ENCODE measurements at places on chromosomes 7 and 10.

- no peak for DNase-seq
These were observed 384.1 kb downstream of the GATA3 start for GRCh38 chr10:8438603-8439002.

DNA sequence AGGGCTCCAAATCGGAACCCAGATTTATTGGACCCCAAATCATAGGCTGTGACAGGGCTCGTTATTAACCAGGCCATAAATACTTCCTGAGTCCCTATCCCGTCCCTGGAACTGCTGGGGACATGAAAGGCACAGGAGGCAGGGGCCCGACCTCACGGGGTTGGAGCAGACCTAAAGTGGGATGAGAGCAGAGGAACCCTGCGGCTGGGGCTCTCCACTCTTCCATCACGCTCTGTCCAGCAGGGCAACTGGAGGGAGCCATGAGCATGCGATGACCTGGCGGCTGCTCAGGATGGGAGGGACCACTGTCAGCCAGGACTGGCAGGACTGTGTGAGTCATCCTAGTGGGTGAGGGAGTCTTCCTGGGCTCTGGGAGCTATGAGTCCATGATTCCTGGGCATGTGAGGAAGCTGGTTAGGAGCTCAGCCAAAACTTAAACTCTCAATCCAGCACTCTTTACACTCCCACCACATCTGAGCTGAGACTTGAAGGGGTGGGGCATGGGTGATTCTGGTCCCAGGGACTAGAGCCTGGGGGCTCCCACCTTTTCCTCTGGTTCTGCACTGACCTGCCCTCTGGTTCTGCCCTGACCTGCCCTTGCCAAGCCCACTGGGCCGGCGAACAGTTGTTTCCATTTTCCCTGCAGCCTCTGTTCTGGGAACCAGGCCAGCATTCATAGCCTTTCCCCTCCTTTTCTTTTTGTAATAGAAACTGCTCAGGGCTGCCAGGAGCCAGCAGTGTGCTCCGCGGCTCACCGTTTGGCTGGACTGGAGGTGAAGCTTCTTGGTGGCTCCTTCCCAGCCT is 47.1 kb downstream of the SYPL1 start:
- DNase-seq: no peak

DNA sequence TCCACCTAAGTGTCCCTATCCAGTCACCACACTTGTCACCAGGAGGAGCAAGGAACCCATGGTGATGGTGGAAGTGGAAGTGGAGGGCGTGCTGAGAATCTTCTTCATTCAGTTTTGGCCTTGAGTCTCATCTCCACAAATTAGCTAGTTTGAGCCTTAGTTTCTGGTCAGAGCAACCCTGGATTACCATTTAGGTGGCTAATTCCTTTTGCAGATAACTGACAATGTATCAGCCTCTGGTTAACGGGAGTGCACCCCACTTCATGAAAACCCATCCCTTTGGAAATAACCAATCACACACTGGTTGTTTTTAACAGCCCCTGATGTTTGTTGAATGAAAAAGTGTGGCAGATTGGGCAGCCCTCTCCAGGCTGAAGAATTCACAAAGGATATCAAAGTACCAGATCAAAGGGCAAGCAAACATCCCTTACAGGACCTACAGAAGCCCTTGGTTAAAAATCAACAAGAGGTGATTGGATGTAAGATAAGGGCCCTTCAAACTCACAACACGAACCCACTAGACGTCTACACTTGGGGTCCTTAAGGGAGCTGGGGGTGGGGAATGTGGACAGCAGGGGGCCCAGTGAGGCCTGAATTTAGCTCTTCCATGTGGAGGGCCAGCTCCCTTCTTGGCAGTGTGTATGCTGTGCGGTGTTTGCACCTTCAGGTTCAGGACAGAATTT is 37.1 kb upstream of the SLF2 start:
- no peak for DNase-seq

DNA sequence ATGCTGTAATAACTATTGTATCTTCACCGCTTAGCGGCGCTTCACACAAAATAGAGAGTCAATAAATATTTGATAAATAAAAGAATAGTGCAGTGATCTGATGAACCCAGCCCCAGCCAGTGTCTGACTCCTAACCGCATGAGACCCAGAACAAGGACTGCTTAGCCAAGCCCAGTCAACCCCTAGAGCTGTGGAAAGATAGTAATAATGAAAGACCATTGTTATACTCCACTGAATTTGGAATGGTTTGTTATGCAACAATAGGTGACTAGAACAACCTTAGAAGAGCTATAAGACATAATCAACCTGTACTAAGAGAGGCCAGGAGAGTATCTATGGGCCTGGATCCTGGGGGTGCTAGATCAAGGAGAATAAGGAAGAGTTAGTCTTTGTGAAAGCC is 230.5 kb upstream of the INHBA start:
- no peak for DNase-seq

GRCh38 chr10:29881336-29881771 is 178.0 kb downstream of the JCAD start:
- no peak for DNase-seq

GRCh38 chr10:71462062-71462935 is 65.6 kb downstream of the CDH23 start:
- DNase-seq: no peak

DNA sequence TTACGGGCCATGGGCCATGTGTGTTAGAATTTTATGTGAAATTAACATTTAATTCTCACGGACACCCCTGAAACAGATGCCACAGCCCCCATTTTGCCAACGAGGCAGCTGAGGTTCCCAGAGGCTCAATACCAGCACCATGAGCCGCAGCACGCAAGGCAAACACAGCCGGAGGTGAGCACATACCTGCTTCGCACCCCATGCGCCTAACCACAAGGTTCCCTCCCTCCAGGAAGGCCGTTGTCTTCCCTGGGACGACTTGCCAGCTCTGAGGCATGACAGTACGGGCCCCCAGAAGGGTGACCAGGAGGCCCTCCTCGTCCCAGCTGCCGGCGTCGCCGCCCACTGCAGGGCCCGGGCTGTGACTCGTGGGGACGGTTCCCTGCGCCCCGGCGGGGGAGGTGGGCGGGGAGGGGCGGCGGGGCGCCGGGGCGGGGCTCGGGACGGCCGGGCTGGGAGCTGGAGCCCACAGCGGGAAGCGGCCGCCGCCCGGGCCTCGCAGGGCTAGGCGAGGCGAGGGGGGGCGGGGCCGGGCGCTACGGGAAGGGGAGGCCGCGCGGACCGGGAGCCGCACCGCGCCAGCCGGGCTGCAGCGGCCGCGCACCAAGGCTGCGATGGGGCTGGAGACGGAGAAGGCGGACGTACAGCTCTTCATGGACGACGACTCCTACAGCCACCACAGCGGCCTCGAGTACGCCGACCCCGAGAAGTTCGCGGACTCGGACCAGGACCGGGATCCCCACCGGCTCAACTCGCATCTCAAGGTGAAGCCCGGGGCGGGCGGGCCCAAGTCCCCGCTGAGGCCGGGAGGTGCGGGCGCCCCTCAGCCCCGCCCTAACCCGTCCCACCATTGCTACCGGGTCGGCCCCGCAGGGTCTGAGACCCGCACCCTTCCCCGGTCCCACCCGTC is at the start of gene CAV2:
Gene CAV2 (plus strand): TSS at position 571 of the 910 bp plus-strand sequence. CDS start 44 bp downstream, at position 615.
- DNase-seq: no peak

- DNase-seq: no peak
These were observed 262.2 kb downstream of the WDR11 start for GRCh38 chr10:121113385-121113696.
